ENCODE measurements at places on chromosomes 5 and 9.

- DNase-seq = no peak
Measured at GRCh38 chr5:42989190-42989589, 50.9 kb downstream of the ANXA2R start.

DNA sequence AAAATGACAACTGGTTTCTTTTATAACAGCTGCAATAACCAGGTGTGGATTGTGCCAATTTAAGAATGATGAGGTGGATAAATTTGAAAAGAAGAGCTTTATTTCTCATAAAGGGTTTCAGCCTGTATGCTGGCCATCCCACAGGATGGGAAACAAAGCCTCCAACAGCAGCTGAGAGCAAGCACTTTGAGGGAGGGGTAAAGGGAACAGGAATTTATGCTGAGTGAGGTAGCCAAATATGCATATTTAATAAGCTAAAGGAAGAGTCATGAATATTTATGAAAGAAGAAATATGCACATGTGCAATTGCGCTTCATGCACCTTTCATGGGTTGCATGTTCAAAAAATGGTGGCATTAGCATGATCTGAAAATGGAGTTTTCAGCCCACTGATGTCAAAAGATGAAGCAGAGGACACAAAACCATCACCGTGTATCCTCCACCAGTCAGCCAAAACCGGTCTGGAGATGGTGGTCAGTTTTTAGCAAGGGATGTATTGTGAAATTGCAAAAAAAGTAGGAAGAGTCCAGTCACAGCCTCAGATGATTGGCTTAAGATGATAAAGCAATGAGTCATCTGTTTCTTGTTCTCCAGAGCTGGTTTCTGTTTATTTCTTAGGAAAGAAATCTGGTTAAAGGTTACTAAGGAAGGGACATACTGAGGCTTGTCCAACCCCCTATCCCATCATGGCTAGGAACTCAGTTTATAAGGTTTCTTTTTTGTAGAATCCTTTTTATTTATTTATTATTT is 47.9 kb downstream of the DEPDC1B start:
- no peak for DNase-seq

DNA sequence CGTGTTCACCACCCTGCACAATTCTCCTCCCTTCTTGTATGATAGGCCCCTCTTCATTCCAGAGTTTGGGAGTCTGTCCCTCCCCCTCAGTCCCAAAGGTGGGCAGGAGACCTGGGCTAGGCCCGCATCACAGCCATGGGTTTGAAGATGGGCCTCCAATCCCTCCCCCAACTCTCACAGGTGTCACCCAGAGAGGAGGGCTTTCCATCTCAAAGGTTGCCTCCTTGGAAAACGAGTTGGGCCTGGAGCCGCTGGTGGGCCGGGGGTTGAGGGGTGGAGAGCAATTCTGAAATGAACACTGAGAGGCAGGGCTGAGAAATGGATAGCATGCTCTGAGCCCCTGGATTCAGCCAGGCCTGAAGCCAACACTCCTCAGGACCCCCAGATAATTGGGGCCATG is 6.2 kb downstream of the ADAMTS2 start:
- no peak for DNase-seq

DNA sequence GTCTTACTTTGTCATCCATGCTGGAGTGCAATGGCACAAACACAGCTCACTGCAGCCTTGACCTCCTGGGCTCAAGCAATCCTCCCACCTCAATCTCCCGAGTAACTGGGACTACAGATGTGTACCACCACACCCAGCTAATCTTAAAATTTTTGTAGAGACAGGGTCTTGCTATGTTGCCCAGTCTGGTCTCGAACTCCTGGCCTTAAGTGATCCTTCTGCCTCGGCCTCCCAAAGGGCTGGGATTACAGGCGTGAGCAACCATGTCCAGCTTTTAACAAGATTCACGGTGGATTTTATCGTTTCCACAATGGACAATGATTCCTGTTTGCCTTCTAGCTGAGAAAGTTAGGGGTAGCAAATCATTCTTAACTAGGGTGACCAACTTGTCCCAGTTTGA is 165.9 kb downstream of the ZNF608 start:
- no peak for DNase-seq

DNA sequence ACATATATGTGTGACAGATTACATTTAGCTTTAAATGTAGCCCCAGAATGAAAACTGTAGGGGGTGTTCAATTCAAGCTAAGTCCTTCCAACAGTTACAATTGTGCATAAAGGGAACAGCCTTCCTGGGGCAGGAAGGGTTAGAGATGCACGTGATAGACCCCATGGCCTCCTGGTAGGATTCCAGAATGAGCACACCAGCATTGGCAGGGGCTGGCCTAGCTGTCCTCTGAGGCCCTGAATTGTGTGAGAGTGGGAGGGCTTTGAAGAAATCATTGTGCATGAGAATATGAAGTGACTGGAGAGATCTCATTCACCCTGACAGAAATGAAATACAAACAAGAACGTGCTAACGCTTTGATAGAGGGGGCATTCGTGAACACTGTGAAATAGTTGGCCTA is 663.8 kb upstream of the KLF4 start:
- no peak for DNase-seq

DNA sequence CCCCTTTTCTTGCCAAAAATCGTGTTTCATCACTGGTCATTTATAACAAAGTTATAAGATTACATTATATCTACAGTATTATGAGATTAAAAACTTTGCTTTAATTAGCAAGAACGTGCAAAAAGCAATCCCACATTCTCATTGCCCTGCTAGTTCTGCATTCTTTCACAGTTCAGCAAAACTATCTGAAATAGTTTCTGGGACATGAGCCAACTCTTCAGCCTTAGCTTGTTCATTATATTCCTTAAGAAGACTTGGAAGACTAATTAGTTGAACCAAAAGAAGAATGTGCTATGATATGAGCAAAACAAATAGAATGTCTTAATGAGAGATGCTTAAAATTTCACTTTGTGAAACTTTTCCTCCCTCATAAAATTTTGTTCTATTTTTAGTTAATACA is 76.7 kb downstream of the ITGA1 start:
- no peak for DNase-seq

DNA sequence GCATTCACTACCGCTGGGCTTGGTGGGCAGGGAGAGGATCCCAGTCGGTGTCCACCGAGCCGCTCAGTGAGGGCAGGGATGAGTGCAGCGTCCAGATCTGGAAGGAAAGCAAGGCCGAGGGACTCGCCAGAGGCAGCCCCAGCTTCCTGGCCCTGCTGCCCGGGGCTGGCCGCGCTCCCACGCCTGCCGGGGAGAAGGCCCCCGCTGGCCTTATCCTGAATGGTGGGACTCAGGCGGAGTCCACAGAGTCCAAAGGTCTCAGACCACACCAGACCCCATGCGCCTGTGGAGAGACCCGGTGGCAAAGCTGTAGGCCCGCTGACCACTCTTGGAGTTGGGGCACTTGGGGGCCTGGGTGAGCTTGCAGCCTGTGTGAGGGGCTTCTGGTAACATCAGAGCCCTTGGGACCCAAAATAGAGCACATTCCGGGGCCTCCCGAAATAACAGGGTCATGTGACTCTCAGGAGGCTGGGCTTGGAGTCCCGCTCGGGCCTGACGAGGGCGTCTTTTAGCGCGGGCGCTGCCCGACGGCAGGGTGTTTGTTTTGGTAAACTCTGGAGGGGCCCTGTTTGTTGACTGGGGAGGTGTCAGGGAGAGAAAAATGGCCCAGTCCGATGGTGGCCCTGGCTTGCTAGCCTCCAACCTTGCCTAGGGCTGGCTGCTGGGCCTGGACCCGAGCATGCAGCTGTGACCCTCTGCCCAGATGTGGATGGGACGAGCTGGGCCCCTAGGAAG is 2.8 kb downstream of the RXRA start:
- no peak for DNase-seq

DNA sequence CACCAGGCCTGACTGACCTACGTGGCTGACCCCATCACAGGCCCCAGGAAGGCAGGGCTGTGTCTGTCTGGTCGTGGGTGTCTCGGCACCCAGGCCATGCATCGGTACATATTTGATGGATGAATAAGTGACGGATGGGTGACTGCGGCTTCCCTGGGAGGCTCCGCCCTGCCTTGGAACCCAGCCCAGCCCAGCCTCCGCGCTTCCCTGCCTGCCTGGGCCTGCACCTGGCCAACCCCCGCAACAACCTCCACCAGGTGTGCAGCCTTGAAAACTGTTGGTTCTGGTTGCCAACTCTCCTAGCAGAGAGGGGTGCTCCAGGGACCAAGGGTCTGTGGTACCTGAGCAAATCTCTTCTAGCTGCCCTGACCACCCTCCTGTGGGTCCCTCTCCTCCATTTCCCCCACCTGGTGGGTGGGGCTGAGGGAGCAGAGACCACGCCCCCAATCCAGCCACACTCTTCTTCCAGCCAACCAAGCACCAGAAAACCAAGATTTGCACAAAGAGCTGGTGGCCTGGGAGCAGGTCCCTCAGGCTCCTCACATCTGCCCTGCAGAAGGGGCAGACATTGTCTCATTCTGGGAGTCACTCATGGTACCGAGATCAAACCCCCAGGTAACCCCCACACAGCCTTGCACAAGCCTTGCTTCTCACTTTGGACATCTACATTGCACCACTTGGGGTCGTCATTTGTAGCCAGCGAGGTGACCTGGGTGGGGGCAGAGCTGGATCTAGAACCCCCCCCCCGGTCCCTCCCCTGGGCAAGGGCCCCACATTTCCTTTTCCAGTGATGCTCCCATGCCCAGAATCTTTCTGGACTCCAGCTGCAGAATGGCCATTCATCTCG is 100.6 kb upstream of the IER5L start:
- DNase-seq = no peak

DNA sequence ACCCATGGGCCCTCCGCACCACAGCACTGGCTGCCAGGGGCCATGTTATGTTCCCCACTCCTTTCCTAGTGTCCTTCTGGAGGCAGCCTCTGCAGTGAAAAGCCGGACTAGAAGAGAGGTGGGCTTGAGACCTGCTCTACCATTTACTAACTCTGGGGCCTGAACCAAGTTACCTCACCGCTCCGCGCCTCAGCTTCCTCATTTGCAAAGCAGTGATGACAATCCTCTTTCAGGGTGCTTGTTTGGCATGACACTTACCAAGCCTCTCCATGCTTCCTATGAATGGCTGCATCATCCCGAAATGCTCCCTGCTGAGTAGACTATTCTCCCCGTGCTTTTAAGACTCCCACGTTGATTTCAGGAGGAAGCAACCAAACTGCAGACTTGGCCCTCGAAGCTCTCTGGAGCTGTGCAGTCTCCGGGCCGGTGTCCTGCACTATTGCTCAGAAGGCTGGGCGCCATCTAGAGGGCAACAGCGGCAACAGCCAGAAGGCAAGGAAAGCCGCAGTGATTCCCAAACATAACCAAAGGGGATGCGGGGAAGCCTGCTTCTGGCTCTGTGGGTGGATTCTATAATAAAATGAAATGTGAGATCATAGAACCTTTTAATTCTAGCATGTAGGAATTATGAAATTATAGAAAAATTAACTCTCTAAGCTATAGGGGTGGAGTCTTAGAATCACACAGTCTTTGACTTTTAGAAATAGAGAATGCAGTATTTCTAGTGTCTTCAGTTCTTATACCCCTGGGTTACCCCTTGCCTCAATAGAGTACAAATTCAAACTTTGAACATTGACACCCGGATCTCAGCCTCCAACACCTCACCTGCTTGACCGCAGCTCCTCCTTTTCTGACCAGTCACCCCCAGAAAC is 599.8 kb upstream of the BRINP1 start:
- DNase-seq = peak; percentile 40

GRCh38 chr5:141359790-141360426 is at the start of gene PCDHGB2:
Gene PCDHGB2, plus strand, starts transcription at chr5:141359994. Its CDS starts 142 bp downstream, at chr5:141360136.
- no peak for DNase-seq

DNA sequence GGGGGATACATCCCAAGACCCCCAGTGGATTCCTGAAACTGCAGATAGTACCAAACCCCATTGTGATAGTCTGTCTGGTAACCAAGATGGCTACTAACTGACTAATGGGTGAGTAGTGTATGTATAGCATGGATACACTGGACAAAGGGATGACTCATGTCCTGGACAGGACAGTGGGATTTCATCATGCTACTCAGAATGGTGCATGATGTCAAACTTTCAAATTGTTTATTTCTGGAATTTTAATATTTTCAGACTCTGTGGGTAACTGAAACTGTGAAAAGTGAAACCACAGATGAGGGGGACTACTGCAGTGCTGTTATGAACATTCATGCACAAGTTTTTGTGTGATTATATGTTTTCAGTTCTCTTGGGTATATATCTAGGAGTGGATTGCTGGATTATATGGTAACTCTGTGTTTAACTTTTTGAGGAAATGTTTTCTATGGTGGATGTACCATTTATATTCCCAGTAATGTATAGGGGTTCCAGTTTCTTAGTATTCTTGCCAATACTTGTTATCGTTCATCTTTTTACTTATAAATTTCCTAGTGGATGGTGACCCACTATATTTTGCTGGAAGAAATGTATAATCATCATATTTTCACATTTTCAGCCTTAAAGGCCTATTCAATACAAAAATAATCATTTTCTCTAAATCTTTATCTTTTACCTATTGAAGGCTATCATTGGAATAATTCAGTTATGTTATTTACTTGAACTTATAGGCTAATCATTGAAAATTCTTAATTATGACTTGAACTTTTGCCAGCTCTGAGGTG is 140.9 kb downstream of the NR3C1 start:
- DNase-seq = no peak

- no peak for DNase-seq
Measured at GRCh38 chr9:5580650-5581049, 48.3 kb upstream of the RIC1 start.

DNA sequence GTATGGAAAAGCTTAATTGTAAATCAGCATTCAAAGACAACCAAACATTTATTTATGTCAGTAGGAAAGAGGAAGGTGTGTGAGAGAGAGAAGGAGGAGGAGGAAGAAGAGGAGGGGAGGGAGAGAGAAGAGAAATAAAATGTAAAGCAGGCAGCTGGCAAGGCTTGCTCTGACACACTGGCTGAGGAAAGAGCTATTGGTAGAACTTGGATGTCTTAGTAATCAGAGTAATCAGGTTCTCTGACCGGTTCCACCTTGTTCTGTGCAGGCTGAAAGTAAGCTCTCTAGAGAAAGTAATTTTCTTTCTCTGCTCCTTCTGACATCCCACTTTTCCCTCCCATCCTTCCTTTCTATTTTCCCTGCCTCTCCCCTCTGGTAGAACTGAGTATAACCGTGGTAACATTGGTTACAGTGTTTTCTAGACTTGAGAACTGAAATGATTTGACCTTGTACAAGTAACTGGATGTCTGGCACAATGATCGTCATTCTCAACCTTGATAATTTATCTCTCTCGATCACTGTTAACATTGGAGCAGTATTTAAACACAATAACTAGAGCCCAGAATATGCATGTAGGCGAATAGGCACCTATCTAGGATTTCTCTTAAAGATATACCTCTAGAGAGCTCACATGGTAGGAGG is 33.3 kb downstream of the TLE4 start:
- no peak for DNase-seq

GRCh38 chr9:136324501-136325300 is 2.6 kb upstream of the GPSM1 start:
- DNase-seq = no peak

- DNase-seq = no peak
Measured at GRCh38 chr5:14853685-14854084, 17.9 kb downstream of the ANKH start.

GRCh38 chr9:73183917-73184861 is 32.5 kb downstream of the ANXA1 start:
- DNase-seq = peak; percentile 0

- DNase-seq = no peak
Measured at GRCh38 chr5:94941122-94941755, 322.8 kb downstream of the SLF1 start.
